Stomach (tissue), 19 donors: ENCODE measurements at places on chromosomes 13 and 19. TPM values are rescaled to one million over a fixed set of nuclear protein-coding genes. Genes with fewer than 3 reads are reported as not detected.

Gene SIGLECL1
- not detected for polyA plus RNA-seq

Gene ZNF534
- polyA plus RNA-seq = not detected

DNA sequence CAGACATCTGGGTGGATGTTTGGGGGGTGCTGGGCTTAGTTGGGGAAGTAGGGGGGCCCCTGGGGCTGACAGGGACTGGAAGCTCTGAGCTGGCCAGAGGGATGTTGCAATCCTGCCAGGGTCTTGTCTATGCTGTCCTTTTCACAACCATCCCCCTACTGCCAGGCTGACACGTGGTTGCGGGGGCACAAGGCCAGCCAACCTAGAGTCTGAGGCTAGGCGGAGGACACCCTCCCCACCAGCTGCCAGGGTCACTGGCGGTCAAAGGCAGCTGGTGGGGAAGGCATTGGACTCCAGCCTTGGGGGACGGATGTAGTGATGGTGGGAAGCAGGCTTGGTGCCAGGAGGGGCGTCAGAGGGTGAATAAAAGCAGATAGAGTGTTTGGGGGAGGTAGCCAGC is 1.6 kb upstream of the APOC1 start:
- peak; percentile 59 for DNase-seq
- peaks cover 20% of the 10 kb centered on the region for H3K4me1 ChIP-seq
- H3K27me3 ChIP-seq = peaks cover 32% of the 10 kb centered on the region
- no peak overlapping the region for H3K27ac ChIP-seq
- no peak overlapping the region for H3K4me3 ChIP-seq

DNA sequence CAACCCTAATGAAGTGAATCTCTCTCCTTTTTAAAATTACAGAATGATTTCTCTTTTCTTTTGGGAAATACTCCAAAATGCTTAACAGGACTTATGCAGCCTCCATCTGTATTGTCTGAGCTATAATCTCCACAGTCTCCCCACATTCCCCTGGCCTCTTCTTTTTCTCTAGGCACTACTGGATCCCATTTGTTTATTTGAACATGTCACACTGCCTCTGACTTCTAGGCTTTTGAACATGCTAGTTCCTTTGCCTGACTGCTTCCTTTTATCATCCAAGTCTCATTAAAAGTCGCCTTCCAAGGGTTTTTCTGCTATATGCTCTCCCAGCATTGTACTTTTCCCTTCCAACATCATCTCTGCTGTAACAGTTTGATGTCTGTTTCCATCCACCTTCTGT is 548.7 kb downstream of the PCDH9 start:
- no peaks in the 10 kb centered on the region for H3K4me1 ChIP-seq
- no peak overlapping the region for H3K4me3 ChIP-seq
- no peaks in the 10 kb centered on the region for H3K36me3 ChIP-seq
